Tibial artery (tissue), 4 donors: ENCODE measurements at places on chromosomes 1 and 21.
A peak's percentile ranks its signal among the peaks of the same experiment; 100 is the strongest.

DNA sequence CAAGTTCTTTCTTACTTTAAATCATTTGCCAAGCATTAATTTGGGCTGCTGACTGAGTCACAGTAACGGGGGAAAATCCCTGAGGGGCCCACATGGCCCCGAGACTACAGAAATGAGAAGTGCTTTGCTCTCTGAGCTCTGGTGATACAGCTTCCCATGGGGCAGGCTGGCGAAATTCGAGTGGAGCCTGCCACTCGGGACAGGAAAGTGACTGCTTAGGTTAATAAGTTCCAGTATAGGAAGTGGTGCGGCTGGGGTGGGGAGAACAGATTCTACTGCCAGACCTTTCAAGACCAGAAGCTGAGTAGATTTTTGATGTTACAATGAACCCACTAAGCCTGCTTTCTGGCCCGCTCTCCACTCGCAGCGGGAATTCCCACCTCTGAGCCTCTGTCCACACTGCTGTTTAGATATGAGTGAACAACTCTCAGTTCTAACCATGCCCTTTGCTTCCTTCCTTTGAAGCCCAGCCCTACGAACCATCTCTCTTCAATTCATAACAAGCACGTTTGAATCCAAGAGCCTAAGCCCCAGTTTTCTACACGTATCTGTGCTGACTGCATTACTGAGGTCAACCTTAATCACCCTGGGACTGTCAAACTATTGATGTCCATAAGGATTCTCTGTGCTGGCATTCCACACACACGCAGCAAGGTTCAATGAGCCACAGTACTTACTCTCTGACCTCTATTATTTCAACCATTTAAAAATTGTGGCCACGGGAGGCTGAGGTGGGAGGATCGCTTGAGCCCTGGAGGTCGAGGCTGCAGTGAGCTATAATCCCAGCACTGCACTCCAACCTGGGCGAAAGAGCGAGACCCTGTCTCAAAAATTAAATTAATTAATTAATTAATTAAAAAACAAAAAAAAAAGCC is 9.6 kb downstream of the ZBTB17 start:
- DNase-seq = peak; percentile 62

DNA sequence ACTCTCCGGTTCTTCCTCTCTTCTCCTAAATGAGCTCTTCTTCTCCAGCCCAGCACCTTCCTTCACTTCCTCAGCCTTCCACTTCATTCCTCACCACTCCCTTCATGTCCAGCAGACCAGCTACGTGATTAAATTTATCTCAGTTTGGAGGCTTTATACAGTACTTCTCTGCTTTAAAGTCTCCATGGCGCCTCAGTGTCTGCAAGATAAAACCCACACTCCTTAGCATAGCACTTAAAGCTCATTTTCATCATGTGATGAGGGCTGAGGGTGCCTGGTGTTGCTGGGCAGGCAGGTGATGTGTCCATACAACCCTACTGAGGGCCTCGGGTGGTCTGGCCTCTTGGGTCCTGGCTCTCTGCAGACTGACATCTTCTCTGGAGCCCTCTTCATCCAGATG is 7.7 kb downstream of the SLC5A9 start:
- no peak for DNase-seq

- no peak for DNase-seq
These were observed 16.2 kb upstream of the ZNF326 start for GRCh38 chr1:89978755-89979154.

GRCh38 chr1:98698625-98699024 is 37.1 kb downstream of the SNX7 start:
- no peak for DNase-seq

- DNase-seq = no peak
These were observed 2.3 kb downstream of the RCC2 start for GRCh38 chr1:17437260-17437579.

GRCh38 chr1:35475856-35476674 is 81.1 kb downstream of the KIAA0319L start:
- no peak for DNase-seq

GRCh38 chr1:27596986-27597385 is 7.0 kb downstream of the AHDC1 start:
- DNase-seq = no peak

- no peak for DNase-seq
These were observed 270.4 kb downstream of the GRIK1 start for GRCh38 chr21:29669416-29669815.

DNA sequence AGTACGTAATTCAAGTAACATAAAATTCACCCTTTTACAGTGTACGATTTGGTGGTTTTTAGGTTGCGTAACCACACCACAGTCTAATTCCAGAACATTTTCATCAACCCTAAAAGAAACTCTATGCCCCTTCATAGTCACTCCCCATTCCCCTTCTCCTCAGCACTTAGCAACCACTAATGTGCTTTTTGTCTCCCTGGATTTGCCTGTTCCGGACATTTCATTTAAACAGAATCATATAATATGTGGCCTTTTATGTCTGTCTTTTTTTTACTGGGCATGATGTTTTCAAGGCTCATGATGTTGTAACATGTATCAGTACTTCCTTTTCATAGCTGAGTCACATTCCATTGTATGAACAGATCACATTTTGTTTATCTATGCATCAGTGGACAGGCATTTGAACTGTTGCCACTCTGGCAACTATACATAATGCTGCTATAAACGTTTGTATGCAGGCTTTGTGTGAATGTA is 20.8 kb downstream of the OBSCN start:
- no peak for DNase-seq

- no peak for DNase-seq
These were observed 68.2 kb downstream of the AGPAT3 start for GRCh38 chr21:43933199-43933598.

- no peak for DNase-seq
These were observed 52.7 kb upstream of the ATP5PO start for GRCh38 chr21:33968080-33968994.

- no peak for DNase-seq
These were observed 58.5 kb downstream of the WDR4 start for GRCh38 chr21:42820616-42821465.

GRCh38 chr21:33974513-33975468 is 59.2 kb upstream of the ATP5PO start:
- no peak for DNase-seq

DNA sequence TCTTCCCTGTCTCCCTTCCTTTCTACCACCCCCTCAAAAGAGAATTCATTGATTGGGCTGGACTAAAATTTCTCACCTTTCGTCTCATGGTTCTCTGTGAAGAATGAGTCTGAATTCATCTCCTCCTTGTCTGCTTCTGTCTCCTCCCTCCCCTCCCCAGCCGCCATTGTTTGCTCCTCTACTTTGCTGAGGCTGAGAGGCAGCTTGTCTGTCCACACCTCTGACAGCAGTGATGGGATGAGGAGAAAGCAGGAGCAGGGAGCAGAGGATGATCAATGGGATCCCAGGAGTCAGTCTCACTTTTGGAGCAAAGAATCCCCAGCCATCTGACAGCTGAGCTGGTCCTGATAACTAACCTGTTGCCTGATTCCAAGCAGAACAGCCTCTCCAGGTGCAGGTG is 2.5 kb downstream of the ILDR2 start:
- DNase-seq = no peak

DNA sequence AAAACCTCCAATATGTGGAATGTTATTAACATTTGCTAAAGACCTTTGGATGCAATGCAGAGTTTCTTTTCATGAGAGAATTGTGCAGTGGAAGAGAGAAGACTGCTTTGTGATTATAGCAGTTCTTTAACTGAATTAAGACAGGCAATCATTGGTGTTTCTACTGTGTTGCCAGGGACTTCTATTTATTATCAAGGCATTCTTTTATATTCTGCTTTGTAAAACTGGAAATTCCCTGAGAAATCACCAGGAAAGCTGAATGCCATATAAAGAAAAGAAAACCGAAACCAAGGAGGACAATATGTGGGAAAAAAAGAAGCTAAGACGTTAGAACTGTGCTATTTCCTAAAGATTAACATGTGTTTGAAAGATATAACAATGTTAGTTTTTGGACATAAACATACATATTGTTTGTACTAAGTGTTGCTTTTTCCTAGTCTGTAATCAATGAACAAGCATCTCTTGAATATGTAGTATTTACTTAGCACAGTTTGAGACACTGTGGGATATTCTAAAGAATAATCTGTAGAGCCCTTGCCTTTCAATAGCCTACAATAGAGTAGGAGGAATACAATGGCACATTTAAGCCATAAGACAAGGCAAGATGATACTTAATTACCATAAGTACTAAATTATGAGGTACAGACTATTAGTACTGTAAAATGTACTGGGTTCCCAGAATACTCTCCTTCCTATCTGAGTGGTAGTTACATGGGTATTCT is 47.1 kb downstream of the EXTL2 start:
- no peak for DNase-seq

GRCh38 chr1:110608247-110608646 is 2.1 kb upstream of the KCNA2 start:
- DNase-seq = no peak

DNA sequence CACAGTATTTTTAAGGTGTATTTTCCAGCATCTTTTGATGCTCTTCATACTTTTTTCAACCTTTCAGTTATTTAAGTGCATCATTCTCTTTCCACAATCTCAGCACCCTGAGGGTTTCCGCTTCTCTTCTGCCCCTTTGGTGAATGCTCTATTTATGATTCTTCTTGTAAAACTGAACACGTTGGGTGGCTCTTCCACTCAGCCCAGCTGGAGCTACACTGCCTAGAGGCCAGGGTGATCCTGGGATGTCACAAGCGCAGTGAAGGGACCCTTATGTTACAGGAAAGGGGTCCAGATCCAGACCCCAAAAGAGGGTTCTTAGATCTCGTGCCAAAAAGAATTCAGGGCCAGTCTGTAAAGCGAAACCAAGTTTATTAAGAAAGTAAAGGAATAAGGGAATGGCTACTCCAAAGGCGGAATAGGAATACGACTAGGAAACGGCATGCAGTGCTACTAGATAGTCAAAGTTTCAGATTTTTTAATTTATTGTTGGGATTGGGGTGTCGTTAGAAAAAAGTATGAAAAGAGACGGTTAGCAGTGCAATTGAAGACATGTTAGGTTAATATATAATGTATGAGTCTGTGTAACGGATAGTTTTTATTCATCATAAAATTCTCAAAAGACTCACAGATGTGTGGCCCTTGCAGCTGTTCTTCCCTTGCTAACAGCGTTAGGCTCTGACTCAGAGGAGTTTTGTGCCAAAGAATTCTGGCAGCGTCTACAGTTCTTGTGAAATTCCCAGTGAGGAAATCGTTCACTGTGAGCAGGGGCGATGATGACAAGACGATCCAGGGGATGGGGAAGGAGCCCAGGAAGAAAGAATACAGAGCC is 14.4 kb upstream of the ERVH48-1 start:
- peak; percentile 88 for DNase-seq

- peak; percentile 34 for DNase-seq
These were observed 618 bp downstream of the JAM2 start for GRCh38 chr21:25639551-25640201.

DNA sequence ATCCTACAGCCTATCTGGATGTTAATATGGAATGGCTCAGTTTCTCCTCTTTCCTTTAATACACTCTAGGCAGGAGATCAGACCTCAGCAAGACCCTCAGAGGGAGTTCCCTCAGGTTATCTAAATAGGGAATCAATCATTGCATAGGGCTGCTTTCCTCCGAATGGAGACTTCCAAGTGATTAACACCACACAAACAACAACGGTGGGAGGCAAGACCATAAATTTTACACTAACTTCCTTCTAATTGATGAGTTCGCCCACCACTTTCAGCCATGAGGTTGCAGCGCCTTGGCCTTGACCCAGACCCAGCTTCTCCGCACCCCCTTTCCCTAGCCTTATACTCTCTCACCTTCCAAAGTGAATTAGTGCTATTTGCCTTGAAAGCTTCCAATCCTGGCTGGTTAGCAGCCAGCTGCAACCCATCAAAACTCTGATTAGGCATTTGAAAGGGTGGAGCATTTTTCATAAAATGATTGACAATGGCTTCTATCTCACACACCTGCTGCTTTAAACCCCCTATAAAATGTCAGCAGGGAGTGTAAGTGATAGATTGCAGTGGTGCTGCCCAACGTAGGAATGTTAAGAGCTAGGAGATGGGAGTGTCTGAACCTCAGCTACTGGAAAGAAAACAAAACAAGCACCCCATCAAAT is 534.9 kb upstream of the USP24 start:
- DNase-seq = no peak

DNA sequence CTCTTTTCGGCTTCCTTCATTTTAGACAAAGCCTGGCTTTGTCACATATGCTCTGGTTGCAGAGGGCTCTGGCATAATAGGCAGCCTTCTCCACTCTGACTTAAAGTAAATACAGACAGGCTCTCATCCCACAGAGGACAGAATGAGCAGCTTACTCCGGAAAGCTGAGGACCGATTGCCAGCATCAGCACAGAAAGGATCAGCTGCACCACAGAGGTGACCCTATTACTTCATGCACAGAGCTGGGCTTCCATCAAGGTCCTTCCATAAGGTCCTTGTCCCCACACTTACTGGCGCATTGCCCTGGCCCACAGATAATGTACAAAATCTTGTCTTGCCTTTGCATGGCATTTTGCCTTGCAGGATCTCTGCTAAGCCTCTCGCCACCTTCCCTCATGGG is 67.6 kb downstream of the SEC16B start:
- DNase-seq = no peak

- no peak for DNase-seq
These were observed 3.3 kb upstream of the KIF21B start for GRCh38 chr1:201026836-201027235.

DNA sequence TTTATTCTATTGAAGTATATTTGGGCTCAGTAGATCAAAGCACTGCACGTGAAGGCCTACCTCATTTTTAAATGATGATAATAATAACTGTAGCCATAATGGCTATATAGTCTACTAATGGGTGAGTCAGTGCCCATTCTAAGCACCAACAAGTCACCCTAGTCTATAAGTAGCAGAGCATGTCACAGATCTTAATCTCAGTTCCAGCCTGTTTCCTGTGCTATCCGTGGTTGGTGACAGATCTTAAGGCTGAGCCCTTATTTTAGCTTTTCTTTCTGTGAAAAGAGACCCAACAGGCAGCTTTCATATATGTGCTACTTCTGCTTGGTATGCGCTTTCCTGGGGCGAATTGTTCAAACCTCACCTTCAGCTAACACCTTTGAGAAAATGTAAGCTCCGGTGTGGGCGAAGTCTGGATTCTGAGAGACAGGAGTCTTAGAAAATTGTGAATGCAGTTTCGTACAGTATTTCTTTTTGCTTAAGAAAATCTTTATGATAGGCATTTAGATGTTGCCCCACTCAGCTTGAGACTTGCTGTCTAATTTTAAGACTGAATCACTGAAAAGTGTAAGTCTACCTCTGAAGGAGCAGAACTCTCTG is 59.6 kb downstream of the FMN2 start:
- no peak for DNase-seq

DNA sequence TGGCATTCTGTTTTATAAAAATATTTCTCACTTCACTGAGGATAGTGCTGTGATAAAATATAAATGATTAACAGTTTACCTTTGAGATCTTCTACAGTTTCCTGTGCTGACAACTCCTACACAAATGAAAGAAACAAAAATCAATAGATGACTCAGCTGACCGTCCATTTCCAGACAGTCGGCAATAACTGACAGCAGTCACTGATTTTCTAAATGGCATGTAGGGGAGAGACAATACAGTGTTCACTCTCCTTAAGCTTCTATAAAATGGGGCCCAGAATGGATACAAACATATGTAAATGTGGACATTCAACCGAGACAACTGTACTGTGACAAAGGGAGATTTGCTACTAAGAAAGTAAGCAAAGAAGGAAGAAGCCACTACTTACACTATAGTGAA is 34.3 kb downstream of the PCNX2 start:
- no peak for DNase-seq

- no peak for DNase-seq
These were observed 55.5 kb downstream of the MPZL1 start for GRCh38 chr1:167777269-167777650.

- no peak for DNase-seq
These were observed 2.0 kb downstream of the GPX7 start for GRCh38 chr1:52604063-52604770.
